Activated naive CD4-positive, alpha-beta T cell treated with anti-CD3 and anti-CD28 coated beads, Interleukin-2, amount 10 ng/mL, durations not matched to agents 7 days and 5 days (primary cell): ENCODE measurements at places on chromosomes 16 and 17.

- DNase-seq = no peak
These were observed 19.5 kb downstream of the TNFRSF13B start for GRCh38 chr17:16952401-16952800.

DNA sequence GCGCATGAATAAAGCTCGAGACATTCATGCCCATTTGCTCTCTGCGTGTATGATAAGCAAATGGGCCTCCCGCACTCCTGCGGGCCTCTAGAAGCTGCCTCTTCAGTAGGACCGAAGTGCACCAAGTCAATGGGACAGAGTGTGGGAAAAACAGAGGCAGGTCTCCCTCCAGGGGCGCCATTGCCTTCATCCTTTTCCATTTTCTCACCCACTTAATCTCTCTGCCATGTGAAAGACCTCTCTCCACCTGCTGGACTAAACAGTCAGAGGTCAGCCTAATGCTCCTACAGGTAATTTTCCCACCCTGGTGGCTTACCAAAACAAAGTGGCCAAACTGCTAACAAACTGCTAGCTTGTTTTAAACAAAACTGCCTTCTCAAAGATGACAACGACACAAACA is 210.9 kb downstream of the ZFHX3 start:
- no peak for DNase-seq

DNA sequence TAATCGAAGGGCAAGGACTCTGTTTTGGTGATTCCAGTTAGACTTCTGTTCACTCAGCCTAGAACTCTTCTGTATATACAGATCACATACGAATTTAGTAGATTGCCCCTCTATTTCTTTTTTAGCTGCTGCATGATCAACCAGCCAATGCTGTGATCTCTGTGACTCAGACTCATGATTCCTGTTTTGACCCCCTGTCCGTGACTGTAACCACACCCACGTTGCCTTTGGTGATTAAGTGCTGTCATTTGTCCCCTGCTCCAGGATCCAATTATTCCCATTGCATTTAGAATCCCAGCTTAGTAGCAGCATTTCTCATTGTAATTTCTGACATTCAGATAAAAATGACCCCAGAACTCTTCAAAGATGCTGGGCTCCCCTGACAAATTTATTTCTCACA is 545.7 kb downstream of the NPIPA7 start:
- no peak for DNase-seq

- no peak for DNase-seq
These were observed 3.0 kb downstream of the RAB26 start for GRCh38 chr16:2151188-2152091.

GRCh38 chr16:7218936-7219335 is 113.7 kb upstream of the RBFOX1 start:
- no peak for DNase-seq

DNA sequence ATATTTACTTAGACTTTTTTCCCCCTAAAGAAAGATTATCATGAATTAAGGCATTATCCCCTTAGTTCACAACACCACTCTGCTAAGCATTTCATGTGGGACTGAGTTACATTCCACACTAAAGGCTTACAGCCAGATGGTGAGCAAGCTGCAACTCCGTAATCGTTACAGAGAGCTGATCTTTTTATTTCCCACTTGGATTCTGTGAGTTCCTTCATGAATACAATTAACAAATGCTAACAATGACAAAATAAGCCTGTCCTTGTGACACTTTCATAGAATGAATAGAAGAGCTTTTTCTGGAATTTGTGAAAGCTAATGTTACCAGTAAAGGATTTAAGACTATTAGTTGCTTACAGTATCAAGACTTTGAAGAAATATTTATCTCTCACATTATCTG is 8.7 kb downstream of the OGFOD1 start:
- DNase-seq = no peak

DNA sequence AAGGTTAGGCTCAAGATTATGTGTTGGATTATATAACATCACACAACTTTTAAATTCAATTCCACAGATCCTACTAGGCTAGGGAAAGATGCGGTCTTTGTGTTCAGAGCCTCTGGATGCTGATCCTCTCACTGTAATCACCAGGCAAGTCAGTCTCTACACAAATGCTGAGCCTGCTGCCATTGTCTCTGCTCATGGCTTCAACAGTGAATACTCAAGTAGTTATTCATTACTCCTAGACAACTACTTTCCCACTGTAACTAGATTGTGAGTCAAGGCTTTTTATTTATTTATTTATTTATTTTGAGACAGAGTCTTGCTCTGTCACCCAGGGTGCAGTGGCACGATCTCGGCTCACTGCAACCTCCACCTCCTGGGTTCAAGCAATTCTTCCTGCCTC is 15.8 kb upstream of the NDUFAB1 start:
- no peak for DNase-seq

- no peak for DNase-seq
These were observed 5.2 kb downstream of the SLC4A1 start for GRCh38 chr17:44262654-44263225.

DNA sequence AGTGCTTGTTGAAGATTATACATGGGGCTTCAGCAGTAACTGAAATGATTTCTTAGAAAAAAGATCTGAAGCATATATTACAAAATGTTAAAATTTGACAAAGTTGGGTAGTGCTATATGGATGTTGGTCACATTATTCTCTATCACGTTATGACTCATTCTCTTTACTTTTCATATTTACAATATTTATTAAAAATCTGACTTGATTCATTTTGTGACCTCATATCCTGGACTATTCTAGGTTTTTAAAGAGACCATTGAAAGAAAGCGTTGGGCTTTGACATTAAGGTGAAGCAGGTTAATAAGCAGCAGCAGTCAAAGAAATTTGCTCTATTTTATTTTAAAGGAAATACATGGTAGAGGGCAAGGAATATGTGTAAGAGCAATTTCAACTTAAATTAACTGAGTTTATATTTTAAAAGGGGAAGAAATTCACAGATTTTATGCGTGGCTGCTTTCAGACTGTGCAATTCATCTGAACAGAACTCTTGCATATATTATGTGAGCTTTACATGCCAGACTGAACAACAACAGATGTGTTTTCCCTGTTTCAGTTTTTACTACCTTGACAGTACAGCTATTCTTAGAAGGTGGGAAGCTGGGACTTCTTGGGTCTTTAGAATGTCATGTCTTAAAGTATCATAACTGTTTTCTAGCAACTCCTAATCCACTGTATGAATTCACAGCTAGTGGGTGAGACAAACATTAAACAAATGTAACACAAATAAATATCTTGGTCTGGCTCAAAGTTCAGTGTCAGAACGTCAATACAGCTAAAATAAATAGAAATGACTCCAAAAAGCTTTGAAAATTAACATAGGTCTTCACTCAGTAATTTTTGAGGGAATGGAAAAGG is 10.4 kb upstream of the FAM20A start:
- DNase-seq = no peak

GRCh38 chr17:73983621-73984400 is 219.7 kb upstream of the RPL38 start:
- no peak for DNase-seq

DNA sequence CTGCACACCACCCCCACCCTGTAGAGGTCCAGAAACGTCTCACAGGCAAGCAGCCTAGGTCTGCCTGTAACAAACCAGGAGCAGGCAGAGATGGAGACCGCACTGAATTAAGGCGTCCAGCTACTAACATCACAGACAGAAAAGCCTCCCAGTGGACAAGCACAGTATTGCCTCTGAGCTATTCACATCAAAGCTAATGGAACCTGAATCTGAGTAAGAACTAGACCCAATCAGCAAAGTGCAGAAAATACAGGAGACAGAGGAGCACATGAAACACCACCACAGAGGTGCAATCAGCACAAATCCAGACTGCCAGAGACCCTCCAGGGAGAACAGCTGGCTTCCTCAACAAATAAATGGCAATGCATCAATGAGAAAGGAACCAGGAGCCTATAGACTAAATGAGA is 22.2 kb upstream of the PEMT start:
- DNase-seq = peak; percentile 70

DNA sequence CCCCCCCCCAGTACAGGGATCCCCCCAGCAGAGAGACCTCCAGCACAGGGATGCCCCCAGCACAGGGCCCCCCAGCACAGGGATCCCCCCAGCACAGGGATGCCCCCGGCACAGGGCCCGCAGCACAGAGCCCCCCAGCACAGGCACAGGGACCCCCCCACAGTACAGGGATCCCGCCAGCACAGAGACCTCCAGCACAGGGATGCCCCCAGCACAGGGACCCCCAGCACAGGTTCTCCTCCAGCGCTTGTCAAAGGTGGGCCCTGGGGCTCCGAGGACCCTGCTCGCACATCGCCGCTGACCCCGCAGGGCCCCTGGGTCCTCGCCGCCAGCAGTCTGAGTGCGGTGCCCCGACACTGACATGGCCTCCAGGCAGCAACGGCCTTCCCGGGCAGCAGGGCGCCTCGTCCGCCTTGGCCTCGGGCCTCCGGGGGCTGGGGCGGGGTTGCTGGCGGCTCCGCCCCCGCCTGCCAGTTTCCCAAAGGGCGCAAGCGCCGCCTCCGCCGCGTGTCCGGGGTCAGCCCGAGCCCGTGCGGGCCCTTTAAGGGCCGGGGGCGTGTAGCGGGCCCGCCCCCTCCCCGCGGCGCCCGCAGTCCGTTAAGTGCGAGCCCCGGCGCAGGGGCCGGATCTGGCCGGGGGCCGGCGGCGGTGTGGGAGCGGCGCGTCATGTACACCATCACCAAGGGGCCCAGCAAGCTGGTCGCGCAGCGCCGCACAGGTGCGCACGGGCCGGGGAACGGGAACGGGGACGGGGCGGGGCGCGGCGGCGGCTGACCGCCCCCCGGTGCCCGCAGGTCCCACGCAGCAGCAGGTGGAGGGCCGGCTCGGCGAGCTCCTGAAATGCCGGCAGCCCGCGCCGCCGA is at the start of gene MCRIP2:
TSS of gene MCRIP2 (plus strand) at position 503 of the 863 bp plus-strand sequence. CDS start at position 667, 164 bp downstream.
- DNase-seq = peak; percentile 83

GRCh38 chr17:50908860-50909764 is 43.0 kb upstream of the TOB1 start:
- DNase-seq = peak; percentile 56

GRCh38 chr17:59751955-59752413 is 44.5 kb downstream of the VMP1 start:
- no peak for DNase-seq

- DNase-seq = no peak
These were observed 45.0 kb downstream of the DYNLRB2 start for GRCh38 chr16:80585764-80586163.

DNA sequence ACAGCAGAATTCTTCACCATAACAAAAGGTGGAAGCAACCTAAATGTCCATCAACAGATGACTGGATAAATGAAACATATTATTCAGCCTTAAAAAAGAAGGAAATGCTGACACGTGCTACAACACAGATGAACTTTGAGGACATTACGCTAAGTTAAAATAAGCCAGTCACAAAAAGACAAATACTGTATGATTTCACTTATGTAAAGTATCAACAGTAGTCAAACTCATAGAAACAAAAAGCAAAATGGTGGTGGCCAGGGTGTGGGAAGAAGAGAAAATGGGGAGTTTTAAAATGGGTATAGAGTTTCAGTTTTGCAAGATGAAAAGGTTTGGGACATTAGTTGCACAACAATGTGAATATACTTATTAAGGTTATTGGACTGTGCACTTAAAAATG is 49.8 kb upstream of the MTMR4 start:
- DNase-seq = no peak

GRCh38 chr17:80588702-80589383 is 44.2 kb downstream of the RPTOR start:
- DNase-seq = no peak

DNA sequence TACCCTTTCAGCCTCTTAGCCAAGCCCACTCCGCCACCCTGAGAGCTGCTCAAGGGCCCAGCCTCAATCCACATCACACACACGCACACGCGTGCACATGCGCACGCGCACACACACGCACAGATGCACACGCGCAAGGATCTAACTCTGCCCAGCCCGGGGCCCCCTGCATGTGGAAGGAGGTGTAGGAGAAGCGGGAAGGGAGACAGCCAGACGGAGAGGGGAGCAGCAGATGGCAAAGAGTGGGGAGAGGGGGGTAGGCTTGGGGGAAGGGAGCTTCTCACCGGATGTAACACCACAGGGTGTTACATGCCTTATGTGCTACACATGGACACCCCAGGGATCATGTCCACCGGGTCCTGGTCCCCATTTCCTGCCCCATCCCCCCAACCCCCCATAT is 15.3 kb downstream of the DLG4 start:
- peak; percentile 39 for DNase-seq

DNA sequence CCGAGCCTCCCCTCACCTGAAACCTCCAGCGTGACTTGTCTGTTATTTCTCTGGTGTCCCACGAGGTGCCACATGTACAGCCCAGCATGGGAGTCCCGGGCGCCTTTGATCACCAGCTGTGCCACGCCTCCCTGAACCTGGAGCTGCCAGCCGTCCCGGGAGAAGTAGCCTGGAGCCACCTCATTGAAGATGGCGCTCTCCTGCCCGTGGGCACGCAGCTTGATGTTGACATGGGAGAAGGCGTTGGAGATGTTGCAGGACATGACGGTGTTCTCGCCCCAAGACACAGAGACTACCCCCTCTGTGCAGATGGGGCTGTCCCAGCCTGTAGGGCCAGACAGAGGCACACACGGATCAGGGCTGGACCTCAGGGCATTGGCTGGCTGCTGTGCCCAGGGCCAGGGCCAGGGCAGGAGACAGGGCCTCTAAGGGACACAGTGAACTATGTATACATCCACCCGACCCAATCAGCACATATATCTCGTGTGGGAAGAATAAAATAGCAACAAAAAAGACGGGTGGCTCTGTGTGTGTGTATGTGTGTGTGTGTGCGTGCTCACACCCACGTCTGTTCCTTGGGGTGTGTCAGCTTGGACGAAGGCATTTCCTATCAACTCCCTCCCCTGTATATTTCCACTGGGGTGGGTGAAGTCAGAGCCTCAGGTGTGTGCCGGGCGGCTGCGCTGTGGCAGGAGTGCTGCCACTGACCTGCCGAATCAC is 7.3 kb upstream of the CD7 start:
- DNase-seq = no peak

GRCh38 chr17:65359016-65359415 is 202.4 kb downstream of the AXIN2 start:
- DNase-seq = no peak

DNA sequence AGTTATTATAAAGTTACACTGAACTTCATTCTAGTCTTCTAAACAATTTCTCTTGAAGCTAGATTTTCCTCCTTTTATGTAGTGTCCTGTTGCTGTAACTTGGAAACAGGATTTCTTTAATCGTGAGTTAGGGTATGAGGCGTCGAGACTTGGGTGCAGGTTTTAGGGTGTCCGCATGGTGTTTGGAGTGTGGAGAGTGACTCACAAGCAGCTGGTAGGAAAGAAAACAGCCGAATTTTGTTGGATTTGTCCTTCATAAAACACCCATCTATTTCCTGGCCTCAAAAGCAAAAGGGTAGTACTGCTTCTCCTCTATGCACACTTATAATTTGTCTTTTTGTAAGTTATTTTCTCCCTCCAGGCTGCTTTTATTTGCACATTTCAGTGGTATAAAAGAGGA is 1.6 kb downstream of the RPTOR start:
- DNase-seq = no peak

- peak; percentile 72 for DNase-seq
These were observed 1.0 kb upstream of the CKLF start for GRCh38 chr16:66551348-66551759.

DNA sequence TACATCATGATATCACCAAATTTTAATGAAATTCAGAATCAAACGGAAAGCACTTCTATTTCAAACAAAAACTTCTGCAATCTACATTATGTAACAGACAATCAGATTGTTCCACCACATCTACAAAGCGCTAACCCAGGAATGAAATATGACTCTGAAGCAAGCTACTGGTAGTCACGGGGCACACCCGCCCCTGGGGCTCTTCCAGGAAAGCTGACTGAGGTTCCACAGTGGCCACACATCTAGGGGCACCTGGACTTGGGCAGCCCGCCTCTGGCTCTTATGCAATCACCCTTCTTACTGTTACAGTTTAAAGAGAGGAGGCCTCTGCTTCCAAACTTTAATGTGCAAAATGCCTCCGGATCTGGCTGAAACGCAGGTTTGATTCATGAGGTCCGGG is 27.5 kb downstream of the ZCCHC14 start:
- no peak for DNase-seq
